ENCODE measurements at places on chromosomes 16 and 17. TPM values are rescaled to one million over a fixed set of nuclear protein-coding genes. Genes with fewer than 3 reads are reported as not detected.

Gene FGF11
- total RNA-seq: 0.27 TPM

Gene HBA2
- not detected for total RNA-seq

Gene PDPR
- 24.9 TPM for total RNA-seq

Gene SLC6A2
- total RNA-seq: not detected

Gene RNFT1
- 15.4 TPM for total RNA-seq

Gene CHD3
- total RNA-seq: 102 TPM

Gene ZCCHC14
- 15.9 TPM for total RNA-seq

Gene KRT12
- not detected for total RNA-seq

Gene ZNF598
- 26.7 TPM for total RNA-seq

Gene ADAP2
- total RNA-seq: 0.27 TPM

Gene TXNL4B
- total RNA-seq: 12.3 TPM

Gene TEKT5
- not detected for total RNA-seq

Gene XYLT1
- total RNA-seq: 2.2 TPM

Gene PRSS27
- 0.22 TPM for total RNA-seq

Gene PRR35
- total RNA-seq: 0.07 TPM

Gene ARL5C
- not detected for total RNA-seq

Gene DNAI2
- total RNA-seq: not detected

Gene CBFA2T3
- total RNA-seq: not detected

Gene CCDC92B
- total RNA-seq: not detected

Gene OR4D1
- not detected for total RNA-seq

Gene APOBR
- not detected for total RNA-seq

Gene SLC38A8
- not detected for total RNA-seq

Gene TNFRSF13B
- total RNA-seq: not detected

Gene DPEP3
- total RNA-seq: not detected

Gene TMEM231
- total RNA-seq: 11.3 TPM

Gene SDR42E2
- total RNA-seq: 0.07 TPM

Gene CDH1
- not detected for total RNA-seq

Gene RAB11FIP4
- 0.13 TPM for total RNA-seq

Gene HSD17B2
- 0.27 TPM for total RNA-seq

Gene NTN3
- total RNA-seq: not detected

Gene DOK4
- 18.0 TPM for total RNA-seq

Gene KRTAP16-1
- total RNA-seq: not detected

Gene ARHGDIG
- 1.7 TPM for total RNA-seq

Gene FMNL1
- total RNA-seq: 0.93 TPM

Gene RAB40B
- 3.9 TPM for total RNA-seq
